Heart left ventricle (tissue), 16 donors: ENCODE measurements at places on chromosomes 1 and 21. TPM values are rescaled to one million over a fixed set of nuclear protein-coding genes. Genes with fewer than 3 reads are reported as not detected.
A peak's percentile ranks its signal among the peaks of the same experiment; 100 is the strongest.

DNA sequence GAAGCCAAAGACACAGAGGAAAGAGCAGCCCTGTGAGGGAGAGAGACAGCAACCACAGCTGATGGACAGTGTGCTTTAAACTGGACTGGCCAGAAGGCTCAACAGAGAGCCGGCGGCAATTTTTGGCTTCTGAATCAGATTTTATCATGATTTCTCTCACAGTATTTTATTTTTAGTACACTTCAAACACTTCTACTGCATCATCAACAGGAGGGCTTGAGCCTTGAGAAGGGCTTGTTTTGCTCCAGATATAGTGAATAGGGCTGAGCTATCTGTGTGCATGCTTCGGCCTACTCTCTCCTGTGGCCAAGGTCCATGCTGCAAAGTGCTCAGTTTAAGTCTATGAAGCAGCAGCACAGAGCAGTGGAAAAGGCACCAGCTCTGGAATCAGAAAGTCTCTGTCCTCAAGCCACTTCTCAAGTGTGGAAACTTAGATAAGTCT, 33.3 kb downstream of the ADCY10 start:
- DNase-seq, result no peak

Gene PTPN7
- total RNA-seq, result 0.31 TPM

Gene MAGOH
- total RNA-seq, result 24.1 TPM

- no peak for DNase-seq
Measured at GRCh38 chr1:230743899-230744298, 3.3 kb upstream of the CAPN9 start.

Gene SELP
- total RNA-seq, result 7.4 TPM

Gene DMBX1
- not detected for total RNA-seq

GRCh38 chr1:182568647-182569284, 20.3 kb downstream of the RNASEL start:
- DNase-seq, result no peak

Gene EMC1
- total RNA-seq, result 28.3 TPM

DNA sequence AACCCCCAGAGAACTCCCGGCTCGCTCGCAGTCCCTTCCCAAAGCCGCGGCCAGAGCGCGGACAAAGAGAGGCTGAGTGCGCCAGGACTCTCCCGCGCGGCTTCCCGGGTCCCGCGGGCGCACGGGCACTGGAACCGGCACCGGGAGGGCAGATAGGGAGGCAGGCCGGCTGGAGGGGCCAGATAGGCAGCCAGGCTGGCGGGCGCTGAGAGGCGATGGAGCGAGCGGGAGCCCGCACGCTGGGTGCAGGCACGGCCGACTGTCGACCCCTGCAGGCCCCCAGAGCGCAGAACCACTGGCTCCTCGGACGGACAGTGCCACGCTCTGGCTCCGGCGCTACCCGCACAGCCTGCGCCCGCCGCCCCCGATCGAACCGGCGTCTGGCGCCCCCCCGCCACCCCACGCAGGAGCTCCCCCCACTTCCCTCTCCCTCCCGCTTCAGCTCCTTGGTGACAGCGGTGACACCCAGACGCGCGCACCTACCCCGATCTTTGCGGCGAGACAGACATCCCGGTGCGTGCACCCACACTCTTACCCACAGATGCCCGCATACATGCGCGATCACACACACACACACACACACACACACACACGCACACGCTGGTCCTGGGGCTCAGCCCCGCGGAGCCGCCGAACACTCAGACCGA, 534 bp downstream of the SLC6A9 start:
- DNase-seq, result peak; percentile 62

DNA sequence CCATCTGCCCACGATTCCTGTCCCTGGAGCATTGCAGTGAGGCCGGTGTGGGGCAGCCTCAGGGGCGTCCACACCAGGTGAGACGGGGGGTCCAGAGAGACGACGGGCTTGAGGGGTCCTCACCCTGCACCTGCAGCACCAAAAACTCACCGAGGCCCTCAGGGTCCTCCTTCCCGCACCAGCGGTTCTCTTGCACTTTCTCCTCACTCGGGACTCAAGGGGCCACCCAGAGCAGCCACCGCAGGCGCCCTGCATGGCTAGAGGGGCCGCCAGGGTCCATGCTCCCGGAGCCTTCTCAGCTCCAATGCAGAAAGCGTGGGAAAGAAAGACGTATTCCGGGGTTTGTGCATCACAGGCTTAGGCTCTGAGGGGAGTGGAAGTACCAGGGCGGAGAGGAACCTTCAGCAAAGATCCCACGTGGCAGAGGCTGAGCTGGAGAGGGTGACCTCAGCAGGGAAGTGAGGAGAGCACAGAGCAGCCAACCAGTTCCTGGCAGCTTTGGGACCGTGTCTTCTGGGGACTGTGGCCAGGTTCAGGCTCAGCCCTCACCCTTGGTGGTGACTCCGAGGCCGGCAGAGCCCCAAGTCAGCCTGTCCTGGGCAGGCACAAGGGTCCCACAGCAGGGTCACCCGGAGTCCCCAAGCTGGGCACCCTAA, 19.5 kb upstream of the COL6A2 start:
- DNase-seq, result no peak

DNA sequence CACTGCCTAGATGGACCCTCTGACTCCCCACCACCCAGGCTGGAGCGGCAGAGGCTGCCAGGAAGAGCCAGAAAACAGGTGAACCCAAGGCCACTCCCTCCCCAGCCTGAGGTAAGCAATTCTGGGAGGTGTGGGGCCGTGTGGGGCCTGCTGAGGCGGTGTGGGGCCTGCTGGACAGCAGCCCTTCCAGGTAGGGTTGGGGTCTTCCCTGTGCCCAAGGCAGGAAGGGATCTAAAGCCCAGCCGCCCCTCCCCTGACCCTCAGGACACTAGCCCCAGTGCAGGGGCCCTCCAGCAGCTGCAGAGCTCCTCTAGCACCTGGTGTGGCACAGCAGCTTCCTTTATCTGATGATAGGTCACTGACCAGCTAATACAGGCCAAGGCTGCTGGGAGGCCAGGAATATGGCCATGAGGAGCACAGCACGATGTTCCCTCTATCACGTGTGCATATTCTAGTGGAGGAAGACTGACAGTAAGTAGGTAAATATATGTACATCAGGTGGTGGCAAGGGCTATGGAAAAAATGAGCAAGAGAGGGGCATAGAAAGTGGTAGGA, 86.9 kb downstream of the IER5 start:
- DNase-seq, result no peak

DNA sequence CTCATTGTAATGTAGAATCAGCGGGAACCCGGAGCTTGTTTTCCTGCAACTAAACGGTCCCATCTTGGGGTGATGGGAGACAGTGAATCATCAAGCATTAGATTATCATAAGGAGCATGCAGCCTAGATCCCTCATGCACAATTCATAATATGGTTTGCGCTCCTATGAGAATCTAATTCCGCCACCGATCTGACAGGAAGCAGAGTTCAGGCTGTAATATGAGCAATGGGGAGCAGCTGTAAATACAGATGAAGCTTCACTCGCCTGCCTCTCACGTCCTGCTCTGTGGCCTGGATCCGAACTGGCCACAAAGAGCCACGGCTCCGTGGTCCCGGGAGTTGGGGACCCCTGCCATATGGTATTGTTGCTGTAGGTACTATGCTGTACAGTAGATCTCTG, 1.6 kb downstream of the IFI44 start:
- no peak for DNase-seq

DNA sequence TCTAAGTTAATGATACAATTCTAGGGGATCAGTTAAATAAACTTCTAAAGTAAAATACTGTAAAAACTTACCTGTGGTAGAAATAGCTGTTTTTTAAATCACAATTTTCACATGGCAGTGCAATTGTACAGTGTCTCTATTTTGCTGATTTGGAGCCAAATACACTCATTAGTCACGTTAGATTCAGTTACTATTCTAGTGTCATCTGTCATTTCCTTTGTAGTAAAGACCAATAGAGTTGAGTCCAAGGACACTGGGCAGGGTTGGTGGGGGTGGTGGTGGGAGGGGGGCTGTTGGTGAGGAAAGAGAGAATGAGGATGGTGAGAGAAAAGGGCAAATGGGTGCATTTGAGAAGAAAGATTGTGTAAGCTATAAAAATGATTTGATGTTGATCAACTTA, 33.6 kb downstream of the CD55 start:
- no peak for DNase-seq

Gene OR2M3
- not detected for total RNA-seq

GRCh38 chr1:9842073-9842711, 18.4 kb upstream of the CLSTN1 start:
- DNase-seq, result no peak

DNA sequence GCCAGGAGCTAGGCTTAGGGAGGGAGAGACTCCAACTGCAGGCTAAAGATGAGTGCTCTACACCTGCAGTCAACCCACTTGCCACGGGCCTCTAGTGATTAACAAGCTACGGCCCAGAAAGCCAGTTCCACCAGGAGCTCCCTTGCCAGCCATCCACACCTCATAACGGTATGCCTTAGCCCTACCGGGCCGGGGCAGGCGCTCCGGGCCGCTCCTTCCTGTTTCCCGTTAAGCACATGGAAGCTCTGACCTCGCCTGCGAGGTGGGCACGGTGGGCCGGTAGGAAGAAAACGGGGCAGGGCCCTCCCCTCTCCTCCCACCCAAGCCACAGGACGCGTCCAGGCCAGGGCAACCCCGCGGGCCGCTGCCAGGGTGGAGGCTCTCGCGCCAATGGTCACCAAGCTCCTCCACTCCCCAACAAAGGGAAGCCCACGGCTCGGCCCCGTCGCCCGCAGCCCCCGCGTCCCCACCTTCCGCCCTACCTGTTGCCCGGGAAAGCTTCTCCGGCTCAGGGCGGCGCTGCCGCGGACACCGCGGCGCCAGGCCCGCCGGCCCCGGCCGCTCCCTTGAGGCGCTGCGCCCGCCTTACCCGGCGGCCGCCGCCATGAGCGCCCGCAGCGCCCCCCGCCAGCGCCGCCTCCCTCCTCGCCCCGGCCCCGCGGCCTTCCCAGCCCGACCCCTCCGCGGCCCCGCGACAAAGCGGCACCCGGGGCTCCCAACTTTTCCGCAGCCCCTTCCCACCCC, 627 bp downstream of the CERS2 start:
- peak; percentile 32 for DNase-seq

GRCh38 chr21:46474382-46474781, 15.7 kb downstream of the DIP2A start:
- no peak for DNase-seq

DNA sequence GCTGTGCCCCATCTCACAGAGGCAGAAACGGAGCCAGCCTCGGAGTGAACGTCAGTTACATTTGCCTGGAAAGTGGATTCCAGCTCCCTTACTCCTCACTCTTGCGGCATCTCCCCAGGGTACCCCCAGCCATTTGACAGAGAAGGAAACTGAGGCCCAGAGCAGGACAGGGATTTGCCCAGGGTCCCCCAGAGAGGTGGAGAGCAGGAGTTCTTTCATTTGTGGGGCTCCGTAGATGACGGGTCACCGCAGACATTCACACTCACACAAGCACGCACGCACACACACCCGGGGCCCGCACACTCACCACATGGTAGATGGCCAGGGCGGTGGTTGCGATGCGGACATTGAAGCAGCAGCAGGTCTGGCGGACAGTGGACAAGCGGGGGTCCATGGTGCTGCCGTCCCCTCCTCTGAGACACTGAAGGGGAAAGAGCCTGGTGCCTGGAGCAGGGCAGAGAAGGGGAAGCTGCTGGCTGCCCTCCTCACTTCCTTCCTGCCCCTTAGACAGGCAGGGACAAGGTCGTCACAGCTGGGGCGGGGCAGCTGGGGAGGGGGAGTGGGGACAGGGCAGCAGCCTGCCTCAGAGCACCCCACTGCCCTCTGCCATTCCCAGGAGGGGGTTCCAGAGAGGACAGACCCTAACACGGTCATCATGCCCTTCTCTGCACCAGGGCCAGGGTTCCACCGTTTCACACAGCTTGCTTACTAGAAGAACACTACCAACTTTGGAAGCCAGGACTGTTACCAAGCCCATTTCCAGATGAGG, at the start of gene LAPTM5:
TSS of gene LAPTM5 (minus strand) at position 423 of the 769 bp plus-strand sequence. CDS start at position 394, 29 bp downstream.
- DNase-seq, result peak; percentile 57

DNA sequence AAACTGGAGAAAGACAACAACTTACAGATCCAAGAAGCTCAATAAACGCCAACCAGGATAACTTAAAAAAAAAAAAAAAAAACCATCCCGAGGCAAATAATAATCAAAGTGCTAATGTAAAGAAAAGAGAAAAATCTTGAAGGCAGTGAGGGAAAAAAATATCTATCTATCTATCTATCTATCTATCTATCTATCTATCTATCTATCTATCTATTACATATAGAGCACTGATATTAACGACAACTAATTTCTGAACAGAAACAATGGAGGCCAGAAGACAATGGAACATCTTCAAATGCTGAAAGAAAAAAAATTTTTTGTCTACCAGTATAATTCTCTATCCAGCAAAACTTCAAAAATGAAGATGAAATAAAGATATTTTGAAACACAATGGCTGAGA, 18.0 kb downstream of the PACC1 start:
- no peak for DNase-seq

DNA sequence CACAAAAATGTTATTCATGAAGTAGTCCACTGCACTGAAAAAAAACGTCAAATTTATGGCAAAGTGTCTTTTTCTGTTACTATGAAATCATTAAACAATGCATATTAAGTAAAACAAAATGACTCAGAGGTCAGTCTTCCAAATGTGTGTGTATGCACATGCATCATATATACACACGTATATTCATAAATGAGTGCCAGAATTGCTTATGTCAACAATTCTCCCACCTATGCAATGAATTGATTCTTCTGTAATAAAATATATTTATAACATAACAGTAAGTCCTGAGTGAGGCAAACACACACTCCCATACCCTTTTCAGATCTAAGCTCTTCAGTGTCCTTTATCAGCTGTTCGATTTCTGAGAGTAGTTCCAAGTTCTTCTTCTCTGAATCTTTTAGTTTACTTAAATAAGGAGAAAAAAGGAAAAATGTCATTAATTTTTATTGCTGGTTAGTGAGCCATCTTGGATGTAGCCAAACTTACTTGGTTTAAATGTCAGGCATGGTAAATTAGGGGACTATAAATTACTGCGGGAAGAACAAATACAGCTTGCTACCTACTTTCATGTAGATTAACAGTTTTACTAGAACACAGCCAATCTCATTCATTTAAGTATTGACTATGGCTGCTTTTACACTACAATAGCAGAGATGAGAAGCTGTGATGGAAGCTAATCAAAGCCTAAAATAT, 131.9 kb downstream of the COQ8A start:
- DNase-seq, result no peak
